ENCODE measurements at places on chromosomes 4 and X. TPM values are rescaled to one million over a fixed set of nuclear protein-coding genes. Genes with fewer than 3 reads are reported as not detected.

GLUD2 gene
- 0.27 TPM for polyA plus RNA-seq

FAM53A gene
- polyA plus RNA-seq, result 1.3 TPM

RS1 gene
- not detected for polyA plus RNA-seq

- DNase-seq, result no peak
These were observed 451.0 kb upstream of the ZFP42 start for GRCh38 chr4:187544461-187545053.

DNA sequence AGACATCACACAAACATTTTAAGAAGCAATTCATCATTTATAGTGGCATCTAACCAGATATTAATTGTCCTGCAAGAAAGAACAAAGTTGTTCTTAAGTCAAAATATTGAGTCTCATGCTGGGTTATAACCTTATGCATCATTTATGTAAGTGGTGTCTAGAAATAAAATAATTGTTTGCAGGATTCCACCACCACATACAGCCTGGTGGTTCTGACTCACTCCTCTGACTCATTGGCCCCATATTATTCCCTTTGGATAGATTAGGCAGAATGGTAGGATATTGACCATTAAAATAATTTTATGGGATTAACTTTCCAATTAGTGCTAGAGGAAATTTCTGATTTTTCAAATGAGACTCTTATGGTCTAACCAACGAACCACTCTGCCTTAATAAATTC, 384.5 kb downstream of the GRXCR1 start:
- DNase-seq, result no peak

- peak; percentile 29 for DNase-seq
These were observed 85.4 kb upstream of the GBA3 start for GRCh38 chr4:22607382-22607781.

GRCh38 chrX:13338996-13339515, 19.2 kb upstream of the ATXN3L start:
- no peak for DNase-seq

- no peak for DNase-seq
These were observed 1.3 kb upstream of the ING2 start for GRCh38 chr4:183503497-183504063.

All from endothelial cell of umbilical vein (primary cell).